ENCODE measurements at places on chromosomes 13 and 19.

- peak; percentile 73 for DNase-seq
These were observed 18.5 kb downstream of the PPP1R12C start for GRCh38 chr19:55098716-55099556.

- no peak for DNase-seq
These were observed 2.2 kb upstream of the PCDH9 start for GRCh38 chr13:67232384-67232783.

DNA sequence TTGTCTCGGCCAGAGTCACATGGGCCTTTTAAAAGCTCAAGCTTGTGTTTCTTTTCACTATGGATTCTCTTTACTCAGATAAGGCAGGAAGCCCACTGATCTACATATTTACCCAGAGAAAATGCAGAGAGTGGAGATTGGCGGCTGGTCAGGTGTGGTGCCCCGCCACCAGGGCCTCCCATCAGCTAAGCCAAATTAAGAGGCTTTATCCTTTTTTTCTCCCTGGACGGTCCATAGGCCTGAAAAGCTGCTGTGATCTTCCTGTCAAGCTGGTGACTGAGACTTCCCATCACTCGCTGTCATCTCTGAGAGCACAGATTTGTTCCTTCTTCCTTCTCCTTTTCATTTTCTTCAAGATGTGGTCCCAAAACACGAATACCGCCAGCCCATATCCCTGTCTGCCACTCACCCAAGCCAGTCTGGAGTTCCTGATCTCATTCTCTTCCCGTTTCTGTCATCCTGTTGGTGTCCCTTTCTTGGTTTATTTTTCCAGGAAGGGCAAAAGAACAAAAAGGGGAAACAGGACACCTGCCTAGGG, 1.9 kb downstream of the SAFB start:
- peak; percentile 42 for DNase-seq

GRCh38 chr13:25391932-25392331, 20.2 kb downstream of the ATP8A2 start:
- DNase-seq = no peak

DNA sequence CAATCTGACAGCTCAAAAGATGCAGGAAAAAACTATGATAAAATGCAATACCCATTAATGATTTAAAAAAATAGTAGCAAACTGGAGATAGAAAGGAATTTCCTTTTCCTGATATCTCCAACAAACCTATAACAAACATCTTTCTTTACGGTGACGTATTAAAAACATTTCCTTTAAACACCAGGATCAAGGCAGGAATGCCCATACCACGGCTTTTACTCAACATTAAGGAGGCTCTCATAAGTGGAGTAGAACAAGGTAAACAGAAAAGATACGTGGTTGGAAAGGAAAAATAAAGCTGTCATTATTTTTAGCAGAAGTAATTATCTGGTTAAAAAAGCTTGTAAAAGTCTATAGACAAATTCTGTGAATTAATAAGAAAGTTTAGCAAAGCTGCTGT, 61.1 kb downstream of the MIPEP start:
- DNase-seq = no peak

DNA sequence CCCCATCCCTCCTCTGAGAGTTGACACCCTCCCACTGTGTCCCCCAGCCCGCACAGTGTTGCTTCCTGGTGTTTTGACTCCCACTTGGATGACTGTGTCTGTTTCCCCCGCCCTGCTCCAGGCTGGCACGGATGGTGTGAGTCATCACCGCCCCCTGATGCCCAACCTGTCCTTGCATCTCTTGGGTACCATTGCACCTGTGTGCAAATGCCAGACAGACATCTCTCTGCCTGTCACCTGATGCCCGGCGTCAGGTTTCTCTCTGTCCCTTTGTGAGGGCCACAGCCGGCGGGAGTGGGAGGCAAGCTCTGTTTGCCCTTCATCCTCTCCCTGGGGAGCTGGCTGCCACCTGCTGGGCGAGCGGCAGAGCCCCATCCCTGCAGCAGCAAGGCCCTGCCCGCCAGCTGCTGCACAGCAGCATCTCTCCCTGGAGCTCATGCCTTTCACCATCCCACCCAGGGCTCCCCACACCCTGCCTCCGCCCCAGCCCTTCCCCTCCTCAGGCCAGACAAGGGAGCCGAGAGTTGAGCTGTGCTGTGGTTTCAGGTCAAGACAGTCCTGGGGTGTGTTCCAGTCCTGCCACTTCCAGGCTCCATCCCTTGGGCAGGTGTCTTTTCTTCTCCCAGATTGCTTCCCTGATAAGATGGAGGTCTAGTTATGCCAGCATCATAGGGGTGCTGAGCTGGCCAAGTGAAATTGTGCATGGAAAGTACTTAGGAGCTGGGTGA, 29.7 kb downstream of the NKPD1 start:
- no peak for DNase-seq

DNA sequence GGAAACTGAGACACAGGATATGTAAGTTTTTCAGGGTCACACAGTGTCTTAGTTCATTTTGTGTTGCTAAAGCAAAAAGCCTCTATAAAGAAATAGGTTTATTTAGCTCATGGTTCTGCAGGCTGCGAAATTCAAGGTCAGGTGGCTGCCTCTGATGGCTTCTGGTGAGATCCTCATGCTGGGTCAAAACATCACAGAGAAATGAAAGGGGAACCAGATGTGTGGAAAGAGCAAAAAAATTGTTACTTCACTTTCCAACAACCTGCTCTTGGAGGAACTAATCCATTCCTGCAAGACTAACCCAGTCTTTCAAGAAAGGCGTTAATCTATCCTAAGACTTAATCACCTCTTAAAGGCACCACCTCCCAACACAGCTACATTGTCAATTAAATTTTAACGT, 64.2 kb upstream of the UBL3 start:
- peak; percentile 40 for DNase-seq

- no peak for DNase-seq
These were observed at the start of gene HCN2 for GRCh38 chr19:589693-590395. HCN2 (plus strand) TSS chr19:589881; CDS start chr19:589946, 65 bp downstream.

DNA sequence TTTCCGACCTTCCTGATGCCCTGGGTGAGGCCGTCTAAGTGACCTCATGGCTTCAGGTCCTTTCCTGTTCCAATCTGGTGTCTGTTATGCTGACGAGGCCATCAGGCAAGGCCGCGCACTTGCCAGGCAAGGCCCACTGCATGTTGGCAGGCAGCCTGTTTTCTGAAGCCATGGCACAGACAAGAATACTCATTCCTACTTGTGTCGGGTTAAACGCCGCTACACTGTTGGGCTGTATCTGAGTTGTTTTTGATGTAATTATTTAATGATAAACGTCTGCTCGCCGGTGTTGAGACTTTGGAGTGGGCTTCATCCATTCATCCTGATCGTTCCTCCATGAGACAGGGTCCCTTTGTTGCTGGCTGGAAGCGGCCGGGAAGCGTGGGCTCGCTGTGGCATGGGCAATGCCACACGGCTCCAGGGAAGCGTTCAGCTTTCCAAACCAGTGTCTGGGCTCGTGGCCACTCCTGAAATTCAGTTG, 92.1 kb downstream of the ATP11A start:
- no peak for DNase-seq

GRCh38 chr19:45769821-45770191, 754 bp upstream of the SIX5 start:
- no peak for DNase-seq

DNA sequence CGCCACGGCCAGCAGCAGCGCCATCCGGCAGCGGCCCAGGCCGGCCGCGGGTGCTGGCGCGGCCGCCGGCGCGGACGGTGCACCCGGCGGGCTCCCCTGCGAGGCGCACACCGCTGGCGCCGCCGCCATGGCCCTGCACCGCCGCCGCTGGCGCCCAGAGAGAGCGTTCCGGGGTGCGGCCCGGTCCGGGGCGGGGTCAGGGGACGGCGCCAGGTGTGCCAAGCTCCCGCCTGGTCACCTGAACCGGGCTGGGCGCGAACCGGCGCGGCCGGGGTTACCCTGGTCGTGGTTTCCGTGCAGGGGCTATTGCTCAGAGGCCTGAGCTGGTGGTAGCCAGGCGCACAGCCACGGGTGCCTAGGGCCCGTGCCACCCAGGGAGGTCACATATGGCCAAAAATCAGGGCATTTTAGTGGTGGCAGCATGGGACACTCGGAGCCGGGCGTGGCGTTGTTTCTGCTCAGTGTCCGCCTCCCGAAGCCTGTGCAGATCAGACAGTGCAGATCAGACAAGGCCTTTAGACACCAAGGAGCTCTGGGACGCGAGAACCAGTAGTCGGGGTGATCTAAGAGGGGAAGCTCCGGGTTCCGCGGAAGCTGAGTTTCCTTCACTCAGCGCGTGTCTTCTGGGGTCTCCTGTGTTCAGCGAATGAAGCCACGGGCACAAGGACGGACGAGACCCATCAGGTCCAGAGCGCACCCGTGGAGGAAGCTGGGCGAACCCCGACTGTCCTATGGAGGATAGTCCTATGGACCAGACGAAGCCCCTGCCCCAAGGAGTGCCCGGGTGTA, at the start of gene TMEM238:
TMEM238 (minus strand) TSS at position 162 of the 789 bp plus-strand sequence; CDS start at position 129, 33 bp downstream.
- peak; percentile 55 for DNase-seq

DNA sequence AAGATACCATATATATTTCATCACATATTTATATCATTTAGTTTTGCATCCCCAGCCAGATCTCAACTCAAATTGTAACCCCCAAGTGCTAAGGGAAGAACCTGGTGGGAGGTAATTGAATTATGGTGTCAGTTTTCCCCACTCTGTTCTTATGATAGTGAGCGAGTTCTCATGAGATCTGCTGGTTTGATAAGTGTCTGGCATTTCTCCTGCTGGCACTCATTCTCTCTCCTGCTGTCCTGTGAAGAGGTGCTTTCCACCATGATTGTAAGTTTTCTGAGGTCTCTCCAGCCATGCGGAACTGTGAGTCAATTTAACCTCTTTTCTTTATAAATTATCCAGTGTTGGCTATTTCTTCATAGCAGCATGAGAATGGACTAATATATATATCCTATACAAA, 462.5 kb upstream of the SLITRK5 start:
- no peak for DNase-seq

DNA sequence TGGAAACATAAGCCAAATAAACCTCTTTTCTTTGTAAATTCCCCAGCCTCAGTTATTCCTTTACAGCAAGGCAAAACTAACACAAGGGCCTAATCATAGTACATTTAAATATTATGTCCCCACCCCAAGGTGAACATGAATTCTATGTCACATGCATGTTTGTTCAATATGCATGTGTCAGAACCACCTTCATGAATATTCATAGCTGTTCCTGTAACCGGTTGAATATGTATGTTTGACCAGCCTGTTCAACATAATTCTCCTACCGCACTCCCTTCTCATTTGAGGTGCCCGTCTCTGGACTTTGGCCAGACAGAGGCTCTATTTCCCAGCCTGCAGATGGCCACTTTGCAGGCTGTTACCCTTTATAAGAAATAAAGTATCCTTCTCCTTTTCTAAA, 769.4 kb upstream of the SLITRK1 start:
- no peak for DNase-seq

DNA sequence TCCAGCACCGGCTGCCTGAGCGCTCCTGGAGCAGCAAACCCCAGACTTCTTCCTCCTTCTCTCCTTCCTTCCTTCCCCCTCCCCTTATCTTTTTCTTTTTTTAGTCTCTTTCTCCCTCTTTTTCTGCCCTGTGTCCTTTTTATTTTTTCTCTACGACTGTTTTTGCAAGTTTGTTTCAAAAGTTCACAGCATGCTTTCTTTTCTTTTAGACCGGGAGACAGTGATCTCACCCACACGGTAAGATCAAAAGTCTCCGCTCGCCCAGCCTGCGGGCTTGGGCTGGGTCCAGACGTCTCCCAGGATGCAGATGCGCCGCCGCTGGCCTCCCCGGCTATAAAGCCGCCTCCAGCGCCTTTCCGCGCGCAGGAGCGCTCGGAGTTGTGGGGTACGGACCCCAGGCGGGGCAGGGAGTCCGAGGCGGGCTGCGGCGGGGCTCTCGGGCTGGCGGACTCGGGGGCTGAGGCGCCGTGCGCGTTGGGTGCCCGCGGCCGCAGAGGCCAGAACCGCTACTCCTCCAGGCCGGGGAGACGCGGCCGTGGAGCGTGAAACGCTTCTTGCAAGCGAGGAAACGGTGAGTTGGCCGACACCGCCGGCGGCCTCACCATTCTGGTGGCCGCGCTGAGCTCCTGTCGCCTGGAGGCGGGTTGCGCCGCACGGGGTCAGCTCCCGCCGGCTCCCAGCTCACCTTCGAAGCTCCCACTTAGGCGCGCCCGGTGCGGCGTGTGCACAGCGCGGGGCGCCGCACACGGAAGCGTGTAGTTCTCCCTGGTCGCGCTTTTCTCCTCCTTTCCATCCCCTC, 2.0 kb upstream of the TSHZ3 start:
- DNase-seq = peak; percentile 56

DNA sequence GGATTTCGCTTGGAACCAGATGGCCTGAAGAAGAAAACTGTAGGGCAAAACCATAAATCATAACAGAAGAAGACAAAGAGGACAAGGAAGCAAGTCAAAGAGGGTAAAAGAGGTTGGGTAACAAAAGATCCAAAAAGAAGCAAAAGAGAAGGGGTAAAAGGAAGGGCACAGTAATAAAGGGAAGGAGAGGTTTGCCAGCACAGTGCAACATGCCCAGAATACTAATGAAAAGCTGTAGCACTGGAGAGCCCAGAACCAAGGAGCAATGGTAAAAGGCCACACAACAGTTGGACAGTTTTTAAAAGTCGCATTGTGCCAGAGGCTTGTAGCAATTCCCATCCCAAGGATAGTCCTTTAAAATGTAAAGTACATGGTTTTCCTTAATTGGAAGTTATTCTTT, 506.6 kb downstream of the PCDH9 start:
- no peak for DNase-seq

- DNase-seq = no peak
These were observed 38.9 kb upstream of the KATNAL1 start for GRCh38 chr13:30346153-30346788.

DNA sequence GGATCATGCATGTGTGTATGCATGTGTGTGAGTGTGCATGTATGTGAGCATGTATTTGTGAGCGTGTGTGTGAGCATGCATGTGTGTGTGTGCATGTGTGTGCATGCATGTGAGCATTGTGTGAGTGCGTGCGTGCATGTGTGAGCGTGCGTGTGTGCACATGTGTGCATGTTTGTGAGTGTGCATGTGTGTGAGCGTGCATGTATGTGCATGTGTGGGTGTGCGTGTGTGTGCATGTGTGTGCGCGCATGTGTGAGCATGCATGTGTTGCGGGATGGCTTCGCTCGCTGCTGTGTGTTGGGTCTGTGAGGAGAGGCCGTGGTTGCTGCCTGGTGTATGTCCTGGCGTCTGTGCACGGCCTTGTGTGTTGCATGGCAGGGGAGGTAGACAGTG, 32.4 kb downstream of the PAK4 start:
- no peak for DNase-seq

- DNase-seq = no peak
These were observed 619.6 kb downstream of the KCTD12 start for GRCh38 chr13:76266561-76266960.

DNA sequence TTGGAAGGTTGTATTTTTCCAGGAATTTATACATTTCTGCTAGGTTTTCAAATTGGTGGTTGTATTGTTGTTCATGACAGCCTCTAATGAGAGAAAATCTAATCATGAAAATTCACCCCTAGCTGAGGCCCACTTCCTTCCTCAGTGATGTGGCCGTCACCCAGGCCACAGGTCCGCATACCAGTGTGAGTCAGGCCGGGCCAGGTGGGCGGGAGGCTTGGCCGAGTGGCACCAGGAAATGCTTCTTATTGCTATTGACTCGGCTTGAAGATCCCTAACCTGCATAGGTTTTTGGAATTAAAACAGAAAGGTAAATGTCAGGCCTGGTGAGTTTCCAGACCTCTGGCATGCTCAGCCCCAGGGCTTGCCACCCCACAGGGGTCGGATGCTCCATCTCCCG, 88.7 kb downstream of the SCGB2B2 start:
- DNase-seq = no peak

Data from suppressor macrophage (primary cell).